ENCODE measurements at places on chromosomes 3 and 15.

DNA sequence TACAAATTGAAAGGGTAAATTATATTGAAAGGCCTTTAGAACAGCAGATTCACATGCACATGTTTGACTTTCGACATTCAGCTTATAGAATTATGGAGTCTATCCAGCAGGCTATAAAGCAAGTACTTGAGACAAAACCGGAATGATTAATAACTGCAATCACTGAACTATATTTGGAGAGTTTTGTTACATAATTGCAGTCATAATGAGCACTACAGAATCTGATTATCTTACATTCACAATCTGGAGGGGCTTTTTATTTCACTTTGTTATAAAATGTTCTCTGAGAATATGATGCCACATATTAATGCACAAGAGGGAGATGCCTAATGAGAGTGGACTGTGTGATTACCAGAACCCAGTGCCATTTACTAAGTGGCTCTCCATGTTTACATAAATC, 64.3 kb downstream of the NSUN3 start:
- DNase-seq, result no peak

DNA sequence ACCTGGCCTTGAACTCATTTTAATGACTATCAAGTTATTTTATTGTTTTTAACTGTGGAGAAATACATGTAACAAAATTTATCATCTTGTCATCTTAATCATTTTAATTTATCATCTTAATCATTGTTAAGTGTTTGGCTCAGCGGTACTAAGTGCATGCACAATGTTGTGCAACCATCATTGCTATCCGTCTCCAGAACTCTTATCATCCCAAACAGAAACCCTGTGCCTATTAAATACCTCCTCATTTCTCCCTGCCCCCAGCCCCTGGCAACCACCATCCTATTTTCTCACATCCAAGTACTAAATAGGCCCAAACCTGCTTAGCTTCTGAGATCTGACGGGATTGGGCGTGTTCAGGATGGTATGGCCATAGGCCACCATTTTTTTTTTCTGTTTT, 51.5 kb upstream of the UBP1 start:
- DNase-seq, result no peak

DNA sequence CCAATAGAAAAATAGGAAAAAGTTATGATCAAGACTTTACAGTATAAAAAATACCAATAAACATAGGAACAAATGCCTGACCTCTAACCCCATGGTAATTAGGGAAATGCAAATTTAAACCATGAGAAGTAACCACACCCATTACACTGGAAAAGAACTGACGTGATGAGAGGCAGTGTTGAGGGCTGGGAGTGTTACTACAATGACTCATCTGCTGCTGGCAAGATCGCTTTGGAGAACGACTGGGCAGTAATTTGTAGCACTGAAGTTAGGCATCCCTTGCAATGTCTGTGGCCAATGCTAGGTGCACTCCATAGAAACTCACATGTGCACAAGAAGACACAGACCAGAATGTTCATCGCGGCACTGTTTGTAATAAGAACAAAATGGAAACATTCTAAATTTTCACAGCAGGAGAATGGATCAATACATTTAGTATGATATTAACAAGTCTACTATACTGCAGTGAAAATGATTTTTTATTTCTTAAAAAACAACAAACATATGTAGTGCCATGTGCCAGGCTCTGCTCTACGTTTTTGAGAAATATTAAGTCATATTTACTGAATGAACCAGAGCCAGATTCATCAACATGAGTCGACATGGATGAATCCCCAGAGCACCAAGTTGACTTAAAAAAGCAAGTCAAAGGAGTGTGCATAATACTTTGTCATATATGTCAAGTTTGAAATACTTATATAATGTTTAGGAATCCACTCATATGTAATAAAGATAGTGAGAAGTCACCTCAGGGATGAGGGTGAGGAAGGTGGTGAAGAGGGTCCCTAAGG, 37.6 kb upstream of the EPHB3 start:
- DNase-seq, result no peak

DNA sequence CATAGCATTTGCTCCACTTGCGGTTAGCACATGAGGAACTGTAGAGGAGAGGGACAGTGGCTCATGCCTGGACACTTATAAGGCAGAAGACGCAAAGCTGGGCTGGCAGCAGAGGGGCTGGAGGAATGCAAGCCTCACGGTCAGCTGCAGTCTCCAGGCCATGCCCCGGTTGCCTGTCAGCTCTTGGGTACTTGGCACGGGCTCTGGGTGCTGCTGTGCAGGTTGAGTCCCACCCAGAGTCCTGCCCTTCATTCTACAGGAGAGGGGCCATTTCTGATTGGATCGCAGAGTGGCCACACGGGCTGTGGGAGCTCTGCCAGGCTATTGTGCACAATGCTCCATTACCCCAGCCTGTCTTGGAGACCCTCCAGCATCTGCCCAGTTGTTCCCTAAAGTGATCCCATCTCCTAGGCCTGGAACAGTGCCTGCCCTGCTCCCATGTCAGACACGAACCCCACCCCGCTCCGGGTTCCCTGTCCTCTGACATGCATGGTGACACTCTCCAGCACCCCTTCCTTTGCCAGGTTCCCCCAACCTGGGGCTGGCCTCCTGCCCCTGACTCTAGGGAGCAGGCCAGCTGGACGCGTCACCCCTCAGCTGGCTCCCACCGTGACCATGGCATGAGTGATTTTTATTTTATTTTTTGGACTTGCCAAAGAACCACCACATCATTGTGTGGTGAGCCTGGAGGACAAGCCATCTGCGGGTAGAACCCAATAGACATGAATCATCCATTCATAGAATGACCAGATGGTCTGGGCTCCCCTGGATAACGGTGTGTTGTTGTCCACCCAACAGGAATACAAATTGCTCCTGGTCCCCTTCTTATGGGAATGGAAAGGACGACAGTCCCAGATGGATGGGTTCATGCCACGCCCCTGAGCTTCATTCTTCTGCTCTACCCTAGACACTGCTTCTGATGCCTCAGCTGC, 51.0 kb upstream of the KLF13 start:
- no peak for DNase-seq

DNA sequence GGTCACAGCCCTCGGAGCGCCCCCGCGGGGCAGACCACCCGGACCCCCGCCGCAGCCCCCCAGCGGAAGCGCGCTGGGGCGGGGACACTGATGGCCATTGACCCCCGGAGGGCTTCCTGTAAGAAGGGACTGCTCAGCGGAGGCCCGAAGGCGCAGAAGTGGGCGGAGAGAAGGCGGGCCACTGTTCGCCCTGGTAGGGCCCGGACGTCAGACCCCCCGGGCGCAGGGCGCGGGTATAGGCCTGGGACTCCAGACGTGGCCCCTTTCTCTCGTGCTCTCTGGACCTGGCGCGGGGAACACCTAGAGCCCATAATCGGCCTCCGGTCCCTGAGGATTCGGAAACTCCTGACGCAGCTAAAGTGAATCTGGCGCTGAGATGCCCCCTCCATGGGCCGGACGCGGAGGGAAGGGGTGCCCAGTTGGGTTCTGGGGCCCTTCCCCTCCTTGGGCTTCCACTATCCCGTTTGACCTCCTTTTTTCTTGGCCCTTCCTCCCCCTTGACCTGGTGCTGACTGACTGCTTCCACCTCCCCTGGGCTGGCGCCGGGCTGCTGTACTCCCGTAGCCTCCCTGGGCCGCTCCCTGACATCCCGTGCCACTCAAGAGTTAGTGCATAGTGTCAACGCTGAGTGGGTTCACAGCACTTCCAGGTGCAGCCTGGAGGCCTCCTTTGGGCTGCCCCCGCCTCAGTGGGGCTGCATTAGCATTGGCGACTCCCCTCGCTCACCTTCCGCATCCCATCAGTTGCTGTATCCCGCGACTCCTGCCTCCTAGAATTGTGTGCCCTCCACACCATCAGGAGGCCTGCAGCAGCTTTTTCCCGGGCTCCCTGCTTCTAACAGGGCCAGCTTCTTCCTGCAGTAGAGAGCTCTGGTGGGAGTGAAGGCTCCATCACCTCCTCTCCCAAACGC, 694 bp downstream of the ABTB1 start:
- DNase-seq, result no peak

GRCh38 chr3:115823083-115823482, 199.8 kb downstream of the GAP43 start:
- no peak for DNase-seq

GRCh38 chr15:47397655-47398054, 319.6 kb upstream of the SEMA6D start:
- DNase-seq, result no peak

DNA sequence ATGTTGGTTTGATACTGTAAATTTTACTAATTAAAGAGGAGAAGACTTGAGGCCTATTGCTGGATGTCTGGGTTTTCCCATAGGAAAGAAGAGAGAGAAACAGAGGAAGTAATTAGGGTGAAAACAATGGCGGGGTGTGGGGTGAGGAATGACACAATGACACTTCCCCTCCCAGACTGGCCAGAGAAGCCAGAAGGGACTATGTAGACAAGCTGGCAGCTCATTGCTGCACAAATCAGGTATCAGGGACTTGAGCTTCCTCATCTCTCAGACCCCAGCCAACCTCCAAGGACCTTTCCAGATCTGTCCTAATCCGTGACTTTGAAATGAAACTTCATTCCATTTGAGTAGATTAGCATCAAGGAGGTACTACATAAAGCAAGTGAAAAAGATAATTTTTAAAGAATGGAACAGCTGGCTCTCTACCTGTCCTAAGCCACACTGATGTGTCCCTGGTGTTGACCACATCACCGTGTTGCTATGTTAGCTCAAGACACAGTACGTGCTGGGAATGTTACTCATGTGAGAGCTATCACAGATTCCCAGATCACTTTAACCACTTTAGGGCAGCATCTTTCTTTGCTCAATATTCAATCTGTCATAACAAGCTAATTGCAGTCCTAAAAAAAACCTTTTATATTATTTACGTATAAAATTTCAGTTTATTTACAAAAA, 22.2 kb downstream of the TMEM212 start:
- no peak for DNase-seq

- no peak for DNase-seq
Observed at GRCh38 chr15:76674883-76675282, 230.3 kb downstream of the SCAPER start.

DNA sequence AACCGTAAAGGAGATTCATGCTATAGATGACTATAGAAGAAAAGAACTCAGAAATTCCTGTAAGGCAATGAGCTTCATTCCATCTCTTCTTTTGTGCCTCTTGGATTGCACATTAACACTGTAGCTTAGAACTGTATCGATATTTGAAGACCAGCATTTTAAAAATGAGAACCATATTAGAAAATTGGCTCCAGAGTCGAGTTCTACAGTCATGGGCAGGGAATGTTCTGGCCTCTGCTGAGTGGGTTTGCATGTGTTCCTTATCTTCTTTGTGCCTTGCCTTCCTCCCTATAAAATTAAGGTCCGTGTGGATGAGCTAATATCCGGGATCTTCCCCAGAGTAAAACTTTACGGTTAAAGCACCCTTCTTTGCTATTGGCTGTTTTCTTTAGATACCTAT, 77.4 kb upstream of the PLCL2 start:
- DNase-seq, result no peak

DNA sequence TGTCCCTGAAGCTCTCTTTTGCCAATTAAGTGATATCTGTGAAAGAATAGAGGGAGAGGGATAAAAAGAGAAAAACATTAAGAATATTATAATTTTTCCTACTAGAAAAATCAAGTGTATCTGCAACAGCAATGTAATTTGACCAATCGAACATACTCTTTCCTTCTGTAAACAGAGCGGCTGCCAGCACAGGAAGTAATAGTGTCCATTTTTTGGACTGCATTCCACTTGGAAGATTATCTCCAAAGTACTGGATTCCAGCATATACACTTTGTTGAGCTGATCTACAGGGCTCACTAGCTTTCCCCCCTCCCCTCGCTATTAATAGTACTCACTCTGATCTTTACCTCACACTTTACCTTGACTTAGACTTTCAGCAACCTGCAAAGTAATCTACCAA, 90.4 kb downstream of the SUCLG2 start:
- no peak for DNase-seq

- no peak for DNase-seq
Observed at GRCh38 chr3:158701420-158702065, 29.1 kb upstream of the LXN start.

DNA sequence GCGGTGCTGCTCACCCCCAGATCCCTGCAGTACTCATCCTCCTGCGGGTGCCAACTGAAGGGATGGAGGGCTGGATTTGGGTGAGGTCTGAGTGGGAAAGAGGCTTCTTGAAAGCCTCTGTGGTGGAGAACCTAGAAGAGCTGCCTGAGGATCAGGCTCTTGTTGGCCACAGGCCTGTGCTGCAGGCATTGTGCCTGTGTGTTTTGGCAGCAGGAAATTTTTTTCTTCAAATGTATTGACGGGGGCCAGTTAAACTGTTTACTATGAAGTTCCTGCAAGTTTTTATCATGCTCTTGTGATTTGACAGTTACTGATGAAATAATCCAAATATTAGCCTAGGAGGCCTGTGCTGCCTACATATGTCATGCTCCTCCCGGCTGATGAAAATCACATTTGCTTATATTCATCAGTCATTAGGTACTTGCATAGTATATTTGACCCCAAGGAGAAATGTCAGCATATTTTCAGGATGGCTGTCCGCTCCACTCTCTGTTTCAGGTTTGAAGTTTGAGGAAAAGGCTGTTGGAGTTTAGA, 103.1 kb downstream of the THSD4 start:
- DNase-seq, result no peak

GRCh38 chr3:72338082-72338941, 509.9 kb downstream of the SHQ1 start:
- DNase-seq, result no peak

- DNase-seq, result no peak
Observed at GRCh38 chr3:10933470-10933804, 59.1 kb upstream of the SLC6A1 start.

GRCh38 chr3:110686701-110687100, 384.9 kb upstream of the NECTIN3 start:
- no peak for DNase-seq

- DNase-seq, result no peak
Observed at GRCh38 chr15:90348456-90348855, 3.6 kb upstream of the ZNF774 start.

DNA sequence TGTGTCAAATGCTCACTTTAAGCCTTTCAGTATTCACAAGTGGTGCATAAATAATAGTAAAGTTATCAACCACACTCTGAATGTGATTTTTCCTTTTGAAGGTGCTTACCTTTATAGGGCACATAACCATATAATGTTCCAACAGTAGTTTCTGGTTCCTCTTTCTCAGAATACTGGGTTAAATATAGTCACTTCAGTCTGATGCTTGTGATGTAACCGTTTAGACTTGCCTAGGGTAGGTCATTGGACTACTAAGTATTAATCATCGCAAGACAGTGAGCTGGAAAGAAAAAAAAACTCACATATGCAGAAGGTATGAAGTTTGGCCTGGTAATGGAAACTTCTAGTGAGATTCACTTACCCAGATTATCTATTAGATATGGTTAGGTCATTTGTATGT, 1.9 kb downstream of the KBTBD8 start:
- no peak for DNase-seq

GRCh38 chr15:39613271-39613670, 32.4 kb downstream of the THBS1 start:
- no peak for DNase-seq

DNA sequence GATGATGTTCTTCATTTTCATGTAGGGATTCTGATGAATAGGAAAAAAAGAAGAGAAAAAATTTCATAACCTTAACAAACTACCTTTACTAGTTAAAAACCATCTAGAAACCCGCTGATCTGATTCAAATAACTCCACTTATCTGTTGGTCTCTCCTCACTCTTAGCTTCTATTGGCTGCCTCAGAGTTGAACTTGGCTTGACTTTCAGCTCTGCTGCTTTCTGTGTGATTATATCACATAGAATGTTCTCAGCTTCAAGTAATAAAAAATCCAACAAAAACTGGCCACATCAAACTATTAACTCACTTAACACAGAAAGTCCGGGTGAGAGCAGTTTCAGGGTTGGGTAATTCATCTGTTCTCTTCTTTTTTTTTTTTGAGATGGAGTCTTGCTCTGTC, 126.8 kb upstream of the RASGRP1 start:
- no peak for DNase-seq

- no peak for DNase-seq
Observed at GRCh38 chr3:4588466-4588865, 95.3 kb downstream of the ITPR1 start.
